ENCODE measurements at places on chromosomes 6 and 20.
A peak's percentile ranks its signal among the peaks of the same experiment; 100 is the strongest.

DNA sequence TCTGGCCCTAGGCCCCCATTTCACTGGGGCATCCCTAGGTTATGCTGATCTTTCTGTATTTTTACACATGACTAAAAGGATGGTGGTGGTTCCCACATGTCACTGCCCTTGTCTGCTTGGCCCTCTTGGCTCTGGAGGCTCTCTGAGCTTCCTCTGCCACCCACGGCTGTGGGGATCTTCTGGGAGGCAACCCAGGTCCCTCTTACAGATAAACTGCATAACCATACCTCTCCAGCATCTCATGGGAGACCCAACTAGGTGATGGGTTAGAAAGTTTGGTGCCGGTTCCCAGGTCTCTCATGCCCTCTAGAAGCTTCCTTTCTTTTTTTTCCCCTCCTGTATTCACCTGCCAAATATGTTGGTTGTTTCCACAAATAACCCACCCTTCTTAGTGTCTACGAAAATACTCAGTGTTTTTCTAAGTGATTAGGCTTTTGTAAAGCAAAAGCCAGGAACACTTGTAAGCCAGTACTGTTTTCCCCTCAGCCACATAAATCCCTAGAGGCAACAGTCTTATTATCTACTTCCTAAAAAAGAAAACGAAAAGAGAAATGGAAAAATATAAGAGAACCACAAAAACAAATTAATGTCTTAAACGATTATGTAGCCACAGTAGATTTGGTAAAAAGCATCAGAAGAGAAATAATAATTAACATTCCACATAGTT lies 71.7 kb upstream of the SMLR1 start:
- no peak for DNase-seq

DNA sequence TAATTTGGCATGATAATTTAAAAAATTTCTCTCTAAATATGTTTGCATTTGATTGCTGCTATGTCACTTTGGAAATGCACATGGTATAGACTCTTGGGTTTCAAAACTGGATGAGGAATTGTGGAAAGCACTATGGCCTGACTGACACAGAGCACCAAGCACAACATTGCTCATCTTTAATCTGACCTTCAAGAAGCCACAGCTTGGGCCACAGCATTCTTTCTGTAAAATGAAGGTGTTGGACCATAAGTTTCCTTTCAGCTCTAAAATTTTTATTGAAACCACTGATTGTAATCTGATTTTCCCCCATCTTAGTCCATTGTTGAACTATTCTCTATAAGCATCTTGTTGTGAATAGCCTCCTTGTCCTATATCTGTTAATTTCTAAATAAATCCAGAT lies 41.0 kb downstream of the QKI start:
- no peak for DNase-seq

DNA sequence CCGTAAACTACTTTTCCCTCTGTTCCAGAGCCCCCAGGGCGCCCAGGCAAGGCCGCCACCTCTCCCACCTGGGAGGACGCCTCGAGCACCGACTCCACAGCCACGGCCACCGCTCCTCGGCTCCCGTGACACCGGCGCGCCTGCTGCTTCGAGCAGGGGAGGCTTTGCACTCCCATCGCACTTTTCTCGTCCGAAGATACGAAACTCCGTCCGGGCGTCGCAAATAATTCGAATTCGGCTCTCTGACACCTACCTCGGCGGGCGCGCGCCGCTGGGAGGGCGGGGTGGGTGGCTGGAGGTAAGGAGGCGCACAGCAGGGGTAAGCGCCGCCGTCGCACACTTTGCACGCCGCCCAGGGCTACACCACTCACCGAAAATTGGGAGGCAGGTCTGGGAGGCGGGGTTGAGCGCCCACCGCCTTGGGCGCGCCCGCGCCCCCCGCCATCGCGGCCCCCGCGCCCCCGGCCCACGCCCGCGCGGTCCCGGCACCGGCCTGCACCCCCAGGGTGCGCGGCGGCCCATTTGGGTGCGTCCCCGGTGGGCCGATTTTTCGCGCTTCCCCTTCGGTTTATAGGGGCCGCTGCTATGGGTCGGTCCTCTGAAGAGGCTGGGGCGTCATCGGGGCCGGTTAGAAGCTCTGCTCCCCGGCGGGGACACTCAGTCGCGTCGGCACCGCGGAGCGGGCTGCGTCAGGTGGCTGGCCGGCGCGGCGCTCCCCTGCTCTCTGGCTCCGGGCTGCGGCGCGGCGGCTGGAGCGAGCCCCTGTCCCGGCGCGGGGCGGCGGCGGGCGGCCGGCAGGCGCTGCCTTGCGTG lies 36.2 kb downstream of the GNAS start:
- DNase-seq = peak; percentile 66

DNA sequence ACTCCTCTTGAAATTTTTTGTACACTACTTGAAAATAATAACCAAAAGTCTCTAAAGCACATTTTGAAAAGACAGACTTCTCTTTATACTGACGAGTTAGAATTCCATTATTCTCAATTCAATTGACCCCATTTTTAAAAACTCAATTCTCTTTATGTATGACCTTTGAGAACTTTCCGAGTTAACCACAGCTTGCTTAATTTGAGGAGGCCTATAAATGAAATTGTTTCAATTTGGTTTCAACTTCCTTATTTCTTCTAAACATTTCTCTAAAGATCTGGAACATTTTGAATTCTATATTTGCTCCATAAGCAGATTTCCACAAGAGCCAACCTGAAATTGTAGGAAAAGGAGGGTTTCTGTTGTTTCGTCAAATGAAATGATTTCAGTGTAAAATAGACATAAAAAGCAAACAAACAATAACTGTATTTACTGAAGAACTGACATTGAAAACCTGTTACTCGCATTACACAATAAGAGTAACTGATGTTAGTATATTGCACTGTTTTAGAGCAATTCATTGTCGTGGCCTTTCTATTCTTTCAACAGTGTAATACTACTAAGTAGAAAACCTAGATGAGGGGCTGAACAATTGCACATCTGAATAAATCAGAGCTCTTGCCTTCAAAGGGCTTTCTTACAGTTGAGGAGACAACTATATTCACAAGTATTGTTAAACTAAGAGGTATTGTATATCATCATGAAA lies 223.6 kb downstream of the HIVEP2 start:
- DNase-seq = no peak

GRCh38 chr6:11683871-11684270 lies 94.7 kb downstream of the ADTRP start:
- no peak for DNase-seq

All from muscle of arm (tissue), 14 donors.